ENCODE measurements at places on chromosomes 12 and 14. TPM values are rescaled to one million over a fixed set of nuclear protein-coding genes. Genes with fewer than 3 reads are reported as not detected.

The CMKLR1 gene
- 6.2 TPM for total RNA-seq

The GPR65 gene
- total RNA-seq, result 1.3 TPM

The FAM90A1 gene
- not detected for total RNA-seq

DNA sequence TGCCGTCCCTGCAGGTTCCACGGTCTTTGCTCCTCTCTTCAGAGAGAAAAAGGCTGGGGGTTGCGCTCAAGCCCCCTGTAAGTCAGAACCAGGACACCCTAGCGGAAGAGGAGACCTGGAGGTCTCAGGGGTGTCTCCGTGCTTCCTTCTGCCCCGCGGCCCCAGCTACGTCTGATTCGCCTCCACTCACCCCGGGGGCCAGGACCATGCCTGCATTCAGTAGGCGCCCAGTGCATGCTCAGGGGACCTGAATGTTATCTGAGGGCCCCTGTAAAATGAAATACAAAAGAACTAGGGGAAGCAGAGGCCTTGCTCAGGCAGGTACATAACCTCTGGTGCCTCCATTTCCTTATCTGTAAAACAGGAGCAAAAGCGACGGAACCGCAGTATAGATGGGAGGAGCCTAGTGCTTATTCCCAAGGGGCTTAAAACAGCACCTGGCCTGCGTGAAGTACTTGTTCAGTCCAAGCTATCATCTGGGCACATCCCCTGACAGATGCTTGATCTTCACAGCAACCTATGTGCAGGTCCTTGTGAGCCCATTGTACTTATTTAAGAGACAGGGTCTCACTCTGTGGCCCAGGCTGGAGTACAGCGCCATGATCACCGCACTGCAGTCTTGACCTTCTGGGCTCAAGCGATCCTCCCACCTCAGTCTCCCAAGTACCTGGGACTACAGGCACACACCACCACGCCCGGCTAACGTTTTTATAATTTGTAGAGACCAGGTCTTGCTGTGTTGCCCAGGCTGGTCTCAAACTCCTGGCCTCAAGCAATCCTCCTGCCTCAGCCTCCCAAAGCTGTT is 110.3 kb upstream of the NCOR2 start:
- no peak for DNase-seq

DNA sequence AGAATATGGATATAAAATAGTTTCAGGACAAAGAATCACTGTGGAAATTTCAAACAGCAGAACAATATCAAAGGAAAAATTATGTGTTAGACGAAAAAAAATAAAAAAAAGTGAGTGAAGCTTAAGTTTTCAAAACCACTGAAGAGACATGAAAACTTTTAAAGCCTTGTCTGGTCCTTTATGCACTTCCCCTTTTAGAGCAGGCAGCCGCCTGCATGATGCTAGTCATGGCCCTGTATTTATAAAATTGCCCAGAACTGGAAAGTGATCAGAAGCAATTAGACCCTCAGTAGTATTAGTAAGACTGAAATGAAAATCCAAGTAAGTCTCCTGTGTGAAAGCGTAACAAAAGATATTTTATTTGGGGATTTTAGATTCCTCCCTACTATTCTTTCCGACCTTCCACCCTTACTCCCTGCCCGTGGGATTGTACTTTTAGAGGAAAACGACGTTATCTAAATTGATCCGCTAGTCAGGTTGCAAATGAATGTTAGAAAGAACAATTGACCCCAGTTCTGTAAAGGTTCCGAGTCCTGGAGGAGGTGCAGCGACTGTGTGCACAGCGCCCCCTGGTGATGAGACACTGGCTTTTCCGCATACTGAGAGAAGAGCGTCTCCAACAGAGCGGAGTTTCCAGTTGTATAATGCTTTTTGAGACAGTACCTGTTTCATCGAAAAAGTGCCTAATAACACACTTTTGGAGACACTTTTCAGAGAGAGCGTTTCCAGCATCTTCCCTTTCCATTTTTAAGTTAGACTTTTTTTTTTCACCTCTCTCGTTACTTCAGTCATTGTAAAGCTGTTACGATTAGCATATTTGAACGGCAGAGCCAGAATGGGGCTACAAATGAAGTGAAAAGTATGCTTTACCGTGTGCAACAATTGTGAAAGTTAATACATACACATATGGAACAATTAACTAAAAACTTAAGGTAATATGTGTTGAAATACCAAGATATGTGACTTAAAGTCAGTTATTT is 12.4 kb downstream of the MGST1 start:
- no peak for DNase-seq

DNA sequence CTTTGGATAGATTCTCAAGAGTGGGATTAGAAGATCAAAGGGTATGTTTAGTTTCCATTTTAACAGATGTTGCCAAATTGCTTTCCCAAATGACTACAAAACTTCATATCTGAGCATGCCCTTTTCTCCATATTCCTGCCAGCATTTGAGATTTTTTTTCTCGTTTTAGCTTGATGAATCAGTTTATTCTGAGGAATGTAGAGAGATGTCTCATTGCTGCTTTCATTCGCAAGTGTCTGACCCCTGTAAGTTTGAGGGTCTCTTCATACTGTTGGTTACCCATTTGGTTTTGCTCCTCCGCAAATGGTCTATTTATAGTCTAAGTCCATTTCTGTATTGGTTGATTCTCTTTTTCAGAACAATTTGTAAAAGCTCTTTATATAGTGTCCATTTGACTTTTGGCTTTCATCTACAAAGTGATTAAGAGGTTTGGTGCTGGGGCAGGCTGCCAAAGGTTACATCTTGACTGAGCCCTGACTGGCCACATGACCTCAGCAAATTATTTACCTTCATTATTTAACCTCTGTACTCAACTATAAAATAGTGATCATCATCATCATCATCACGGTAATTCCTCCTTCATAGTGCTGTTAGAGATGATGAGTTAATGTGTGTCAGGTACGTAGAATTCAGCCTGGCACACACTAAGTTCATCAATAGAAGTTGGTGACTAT is 33.6 kb downstream of the HCAR2 start:
- DNase-seq, result no peak

DNA sequence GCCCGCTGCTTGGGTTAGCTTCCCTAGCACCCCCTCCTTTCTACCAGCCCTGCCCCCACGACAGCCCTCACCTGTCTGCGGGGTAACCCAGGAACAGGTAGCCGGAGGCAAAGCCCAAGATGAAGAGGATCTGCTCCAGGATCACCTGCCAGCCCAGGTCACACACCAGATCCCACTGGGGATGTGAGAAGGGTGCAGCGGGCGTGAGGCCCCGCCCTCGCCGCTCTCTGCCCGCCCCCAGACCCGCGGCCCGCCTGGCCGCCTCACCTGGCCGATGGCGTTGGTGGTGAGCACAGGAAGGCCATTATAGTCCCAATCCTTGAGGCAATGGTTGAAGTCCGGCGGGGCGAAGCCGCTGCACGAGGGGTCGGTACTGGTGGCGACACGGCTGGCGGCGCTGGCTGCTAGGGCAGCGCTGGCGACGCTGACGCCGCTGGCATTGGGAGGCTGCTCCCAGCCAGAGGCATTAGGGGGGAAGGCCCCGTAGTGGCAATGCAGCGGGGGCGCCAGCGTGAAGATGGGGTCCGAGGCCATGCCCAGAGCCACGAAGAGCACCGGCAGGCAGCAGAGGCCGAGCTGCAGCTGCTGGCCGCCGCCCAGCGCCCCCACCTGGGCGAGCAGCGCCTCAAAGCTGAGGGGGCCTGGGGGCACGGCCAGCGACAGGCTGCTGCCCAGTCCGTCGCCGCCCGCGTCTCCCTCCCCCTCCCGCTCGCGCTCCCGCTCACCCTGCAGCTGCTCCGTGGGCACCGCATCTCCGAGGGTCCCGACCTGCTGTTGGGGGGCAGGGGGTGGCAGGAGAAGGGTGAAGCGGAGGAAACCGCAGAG is 794 bp downstream of the SLC22A17 start:
- DNase-seq, result no peak

- DNase-seq, result no peak
These were observed 222.9 kb upstream of the SLC16A7 start for GRCh38 chr12:59372956-59373355.

DNA sequence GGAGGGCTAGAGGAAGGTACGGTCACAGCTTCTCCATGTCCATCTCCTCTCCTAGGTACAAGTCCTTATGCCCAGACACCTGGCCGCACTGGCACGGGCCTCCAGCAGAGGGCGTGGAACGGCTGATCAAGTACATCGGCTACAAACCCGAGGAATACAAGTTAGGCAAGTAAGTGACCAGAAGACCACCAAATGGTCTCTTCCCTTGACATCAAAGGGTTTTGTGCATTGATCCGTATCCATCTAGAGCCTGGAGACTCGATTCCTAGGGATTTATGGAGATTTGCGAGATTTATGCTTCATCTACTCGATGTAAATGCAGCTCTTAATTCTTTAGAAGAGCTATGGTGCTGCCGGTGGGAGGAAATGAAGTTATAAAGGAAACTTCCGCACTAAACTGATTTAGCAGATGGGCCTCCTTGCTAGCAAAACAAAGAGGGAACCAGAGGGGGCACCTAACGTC is 44.2 kb downstream of the KCTD10 start:
- peak; percentile 91 for DNase-seq

DNA sequence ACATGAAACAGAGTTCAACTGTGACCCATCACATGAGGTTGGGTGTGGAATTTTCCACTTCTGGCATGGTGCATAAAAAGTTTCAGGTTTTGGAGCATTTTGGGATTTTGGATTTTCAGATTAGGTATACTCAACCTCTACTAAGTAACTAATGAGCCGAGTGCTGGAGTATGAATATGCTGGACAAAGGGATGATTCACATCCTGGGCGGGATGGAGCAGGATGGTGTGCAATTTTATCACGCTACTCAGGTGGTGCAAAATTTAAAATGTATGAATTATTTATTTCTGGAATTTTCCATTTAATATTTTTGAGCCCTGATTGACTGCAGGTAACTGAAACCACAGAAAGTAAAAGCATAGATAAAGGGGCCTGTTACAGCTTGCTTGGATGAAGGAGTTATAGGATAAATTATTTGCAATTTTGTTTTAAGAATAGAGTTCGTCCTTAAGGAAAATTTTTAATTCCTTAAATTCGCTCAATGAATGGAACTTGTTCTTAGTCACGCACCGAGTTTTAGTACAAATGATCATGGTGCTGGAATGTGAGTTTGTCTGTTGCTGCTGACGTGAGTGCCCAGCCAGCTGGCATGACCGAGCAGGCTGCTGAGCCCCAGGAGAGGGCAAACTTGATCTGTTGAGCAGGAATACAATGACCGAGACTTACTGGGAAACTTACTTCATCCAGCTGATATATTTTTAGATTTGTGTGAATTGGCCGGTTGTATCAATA is 176.3 kb downstream of the ESR2 start:
- DNase-seq, result peak; percentile 73

DNA sequence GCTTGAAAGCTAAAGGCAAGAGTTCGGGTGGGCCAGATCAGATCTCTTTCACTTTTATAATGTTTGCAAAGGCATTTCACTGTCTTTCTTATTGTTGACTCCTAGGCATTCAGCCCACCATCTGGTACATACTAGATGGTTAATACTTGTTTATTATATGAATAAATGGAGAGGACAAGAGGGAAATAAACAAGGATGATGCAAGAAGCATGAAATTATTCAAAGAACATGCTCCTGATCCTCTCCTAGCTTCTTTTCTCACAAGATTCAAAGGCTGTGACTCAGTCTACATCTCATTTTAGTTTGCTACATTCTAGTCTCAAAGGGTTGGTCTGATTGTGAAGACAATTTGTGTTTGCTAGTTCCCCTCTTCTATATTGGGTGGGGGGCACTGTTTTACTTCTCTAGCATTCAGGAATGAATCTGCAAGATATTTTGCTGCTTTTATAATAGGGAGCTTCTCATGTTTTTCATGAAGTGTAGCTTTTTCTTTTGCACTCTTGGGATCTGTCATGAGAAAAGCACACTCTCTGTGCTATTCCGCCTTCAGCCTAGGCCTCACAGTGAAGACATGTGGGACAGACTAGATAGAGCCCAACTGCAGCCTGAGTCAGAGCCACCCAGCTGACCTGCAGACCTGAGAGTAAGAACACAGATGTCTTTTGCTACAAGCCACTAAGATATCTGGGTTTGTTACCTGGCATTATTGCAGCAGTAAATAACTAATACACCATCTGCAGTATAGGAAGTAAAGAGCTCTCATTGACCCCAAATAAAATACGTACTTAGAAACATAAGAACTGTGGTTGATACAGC is 65.7 kb downstream of the PTHLH start:
- no peak for DNase-seq

- DNase-seq, result no peak
These were observed 43.0 kb downstream of the GLRX5 start for GRCh38 chr14:95577870-95578269.
